ENCODE measurements at places on chromosomes 5 and 9.

DNA sequence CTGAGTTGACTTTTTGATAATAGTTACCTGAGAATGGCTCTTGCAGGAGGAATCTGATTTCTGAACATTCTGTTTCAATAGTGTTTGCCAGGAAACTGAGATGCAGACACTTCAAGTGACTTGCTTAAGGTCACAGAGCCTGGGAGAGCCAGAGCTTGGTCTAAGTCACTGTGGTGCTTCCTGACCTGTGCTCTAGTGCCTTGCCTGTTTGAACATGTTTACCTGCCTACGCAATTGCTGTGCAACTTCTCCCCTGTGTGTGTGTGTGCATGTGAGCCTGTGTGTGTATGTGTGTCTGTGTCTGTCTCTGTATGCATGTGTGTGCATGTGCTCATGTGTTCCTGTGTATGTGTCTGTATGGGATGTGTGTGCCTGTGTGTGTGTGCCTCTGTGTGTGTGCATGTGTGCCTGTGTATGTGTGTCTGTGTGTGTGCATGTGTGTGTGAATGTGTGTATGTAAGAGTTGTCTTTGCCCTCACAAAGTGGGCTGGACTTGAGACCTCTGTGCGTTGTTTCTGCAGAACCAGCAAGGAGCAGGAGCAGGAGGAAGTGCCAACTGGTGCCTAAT, 185.8 kb downstream of the GADD45G start:
- DNase-seq: no peak

DNA sequence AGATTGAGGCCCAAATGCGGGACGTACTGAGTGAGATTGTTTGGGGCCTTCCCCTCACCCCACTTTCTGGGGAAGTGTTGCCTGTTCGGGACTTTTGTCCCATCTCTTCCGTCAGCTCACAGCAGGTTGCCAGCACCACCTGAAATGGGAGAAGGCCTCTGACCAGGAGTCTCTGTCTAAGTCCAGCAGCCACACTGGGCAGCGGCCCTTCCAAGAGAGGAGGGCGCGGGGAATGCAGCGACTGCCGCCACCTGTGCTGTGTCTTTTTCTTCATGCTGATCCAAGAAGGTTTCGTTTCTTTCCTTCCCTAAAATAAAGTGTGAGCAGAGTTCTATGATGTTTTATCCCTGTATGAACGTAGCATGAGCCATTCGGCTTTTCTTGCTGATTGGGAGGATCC, 134.2 kb upstream of the LMX1B start:
- DNase-seq: no peak

DNA sequence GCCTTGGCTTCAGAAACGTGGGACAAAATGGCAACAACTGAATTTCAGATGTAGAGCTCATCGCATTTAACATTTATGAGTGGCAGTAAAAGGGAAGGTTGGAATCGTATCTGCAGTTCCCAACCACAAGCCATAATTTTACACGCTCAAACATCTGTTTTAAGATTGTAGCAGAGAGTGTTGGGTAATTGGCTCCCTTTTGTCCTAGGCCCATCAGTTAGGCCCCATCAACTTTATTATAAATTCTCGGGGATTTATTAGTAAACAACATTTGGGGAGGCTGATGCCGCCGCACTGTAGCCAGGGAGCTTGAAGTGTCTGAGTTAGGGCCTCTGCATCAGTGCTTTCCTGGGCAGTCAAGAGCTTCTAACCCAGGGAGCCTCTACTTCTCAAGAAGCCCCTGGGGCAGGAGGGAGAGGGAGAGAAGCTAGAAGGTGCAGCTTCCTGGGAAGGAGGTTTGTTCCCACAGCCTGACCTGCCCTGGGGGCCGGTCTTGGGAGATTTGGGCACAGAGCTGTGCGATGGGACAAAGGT, 66.2 kb downstream of the HSPA4 start:
- no peak for DNase-seq

GRCh38 chr5:52989781-52990527, 802 bp downstream of the ITGA2 start:
- DNase-seq: peak; percentile 19

- no peak for DNase-seq
Measured at GRCh38 chr5:143340891-143341685, 62.4 kb downstream of the NR3C1 start.

DNA sequence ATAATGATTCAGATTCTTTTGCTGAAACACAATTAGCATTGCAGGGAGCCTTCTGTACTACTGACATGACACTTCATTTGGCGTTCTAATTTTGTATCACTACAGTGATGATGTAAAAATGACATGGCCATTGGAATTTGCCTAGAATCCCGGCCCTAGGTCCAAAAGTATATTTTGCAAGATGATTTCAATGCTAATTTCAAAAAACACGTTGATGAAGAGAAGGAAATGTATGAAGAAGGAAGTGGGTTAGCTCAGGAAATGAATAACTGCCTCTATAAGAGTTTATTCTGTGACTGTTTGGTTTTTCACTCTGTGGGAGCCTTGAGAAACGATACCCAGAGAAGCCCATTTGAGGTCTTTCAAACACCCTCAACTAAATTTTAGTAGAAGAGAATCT, 59.3 kb downstream of the OSTF1 start:
- no peak for DNase-seq

- no peak for DNase-seq
Measured at GRCh38 chr5:169151051-169151805, 149.7 kb downstream of the SLIT3 start.

DNA sequence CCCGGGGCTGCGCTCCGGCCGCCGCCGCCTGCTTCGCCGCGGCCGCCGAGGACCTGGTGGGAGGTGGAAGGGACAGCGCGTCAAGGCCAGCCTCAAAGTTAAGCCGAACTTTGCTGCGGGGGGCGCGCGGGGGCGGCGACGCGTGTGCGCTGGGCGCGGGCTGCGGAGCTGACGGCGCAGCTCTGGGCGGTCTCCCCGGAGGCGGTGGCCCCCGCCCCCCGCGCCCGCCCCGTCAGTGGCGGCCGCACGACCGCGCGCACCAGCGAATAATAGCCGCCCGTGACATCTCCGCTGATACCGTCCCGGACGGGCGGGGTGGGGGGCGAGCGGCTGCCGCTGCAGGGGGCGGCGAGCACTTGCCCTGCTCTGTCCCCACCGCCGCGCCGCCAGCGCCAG, 579 bp upstream of the FAM78A start:
- DNase-seq: peak; percentile 53

- no peak for DNase-seq
Measured at GRCh38 chr9:137477778-137478612, 18.9 kb upstream of the NSMF start.

DNA sequence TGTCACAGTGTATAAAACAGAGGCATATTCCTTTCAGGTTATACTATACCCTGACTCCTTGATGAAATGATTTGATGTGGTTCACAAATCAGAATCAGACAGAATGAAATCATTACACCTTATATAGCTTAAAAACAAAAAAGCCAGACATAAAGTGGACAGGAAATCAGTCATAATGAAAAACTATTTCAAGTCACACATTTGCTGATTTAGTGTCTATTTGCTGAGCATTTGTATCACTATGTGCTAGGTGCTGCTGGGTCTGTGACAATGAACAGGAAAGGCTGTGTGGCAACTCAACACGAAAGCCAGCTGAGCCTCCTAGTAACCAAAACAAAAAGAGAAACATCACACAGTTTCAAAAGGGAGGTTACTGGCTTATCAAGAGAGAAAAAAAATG, 194.0 kb downstream of the EFNA5 start:
- DNase-seq: peak; percentile 76

- DNase-seq: no peak
Measured at GRCh38 chr9:129550199-129550839, 70.6 kb downstream of the C9orf50 start.

DNA sequence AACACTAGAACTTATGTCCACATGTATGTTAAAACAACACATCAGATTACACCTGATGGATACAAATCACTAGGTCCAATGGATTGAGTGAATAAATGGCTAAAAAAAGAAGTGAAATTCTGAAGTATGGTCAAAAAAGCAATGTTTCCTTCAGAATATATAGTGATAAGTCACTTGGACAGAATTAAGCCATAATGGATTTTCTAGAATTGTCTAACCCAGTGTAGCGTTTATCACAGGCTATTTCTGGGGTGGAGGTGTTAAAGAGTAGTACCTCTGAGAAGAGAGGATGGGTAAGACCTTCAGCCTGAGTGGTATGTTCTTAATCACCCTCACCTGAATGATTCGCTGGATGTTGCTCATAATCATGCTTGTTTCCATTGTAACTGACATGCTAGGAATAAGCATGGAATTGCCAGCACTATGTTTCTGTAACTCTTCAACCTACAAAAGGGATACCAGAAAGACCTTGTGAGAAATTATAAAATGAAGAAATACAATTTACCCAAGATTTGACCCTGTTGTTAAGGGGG, 33.2 kb downstream of the SLC31A2 start:
- DNase-seq: no peak

GRCh38 chr5:180294411-180294810, 2.5 kb upstream of the MAPK9 start:
- DNase-seq: no peak

DNA sequence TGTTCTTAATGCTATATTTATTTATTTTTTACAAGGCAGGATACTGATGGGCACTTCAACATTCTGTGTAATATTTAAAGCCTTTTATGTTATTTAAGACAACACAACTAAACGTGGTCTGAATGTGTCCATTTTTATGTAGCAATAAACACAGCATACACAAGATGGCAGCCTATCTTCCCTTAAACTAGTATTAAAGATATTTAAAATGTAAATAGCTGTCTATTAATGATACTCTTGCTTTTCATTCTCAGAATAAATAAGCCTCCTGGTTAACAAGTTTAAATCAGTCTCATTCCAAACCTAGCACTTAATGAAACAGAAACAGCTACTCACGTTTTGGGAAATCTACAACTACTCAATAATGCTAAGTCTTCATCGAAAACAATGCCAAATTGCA, 315.7 kb downstream of the MCTP1 start:
- no peak for DNase-seq

DNA sequence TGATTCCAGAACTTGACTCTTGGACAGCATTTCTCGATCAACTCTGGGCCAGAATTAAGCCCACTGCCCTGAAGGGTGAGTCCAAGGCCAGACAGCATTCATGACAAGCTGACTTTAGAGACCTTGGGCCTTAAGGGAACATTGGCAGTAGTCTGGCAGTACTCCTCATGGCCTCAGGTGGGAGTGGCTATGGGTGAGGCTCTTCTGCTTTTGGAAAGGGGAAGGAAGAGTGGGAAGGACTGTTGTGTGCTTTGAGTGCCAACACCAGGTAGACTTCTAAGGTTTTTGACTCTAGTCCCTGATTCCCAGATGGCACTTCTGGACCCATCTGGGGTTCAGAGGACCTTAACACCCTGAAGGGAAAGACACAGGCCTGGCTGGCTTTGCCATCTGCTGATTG, 530.4 kb downstream of the ACTL7B start:
- DNase-seq: no peak

DNA sequence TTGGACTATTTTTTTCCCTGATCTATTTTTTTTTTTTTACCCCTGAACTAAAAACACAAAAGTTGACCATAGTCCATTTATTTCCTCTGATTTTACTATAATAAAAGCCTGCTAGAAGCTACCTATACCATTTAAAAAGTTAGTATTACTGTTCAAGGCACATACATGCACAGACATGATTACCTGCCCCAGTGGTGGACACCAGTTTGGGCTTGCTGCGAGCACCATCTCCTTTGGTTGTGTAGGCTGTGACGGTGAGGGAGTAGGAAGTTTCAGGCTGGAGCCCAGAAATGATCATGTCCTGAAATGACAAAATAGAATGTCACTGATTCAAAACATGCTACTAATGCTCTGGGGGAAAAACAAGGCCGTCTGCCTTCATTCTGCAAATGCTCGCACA, 693.1 kb upstream of the DMAC1 start:
- DNase-seq: no peak

- no peak for DNase-seq
Measured at GRCh38 chr5:78430866-78431265, 70.4 kb downstream of the SCAMP1 start.

DNA sequence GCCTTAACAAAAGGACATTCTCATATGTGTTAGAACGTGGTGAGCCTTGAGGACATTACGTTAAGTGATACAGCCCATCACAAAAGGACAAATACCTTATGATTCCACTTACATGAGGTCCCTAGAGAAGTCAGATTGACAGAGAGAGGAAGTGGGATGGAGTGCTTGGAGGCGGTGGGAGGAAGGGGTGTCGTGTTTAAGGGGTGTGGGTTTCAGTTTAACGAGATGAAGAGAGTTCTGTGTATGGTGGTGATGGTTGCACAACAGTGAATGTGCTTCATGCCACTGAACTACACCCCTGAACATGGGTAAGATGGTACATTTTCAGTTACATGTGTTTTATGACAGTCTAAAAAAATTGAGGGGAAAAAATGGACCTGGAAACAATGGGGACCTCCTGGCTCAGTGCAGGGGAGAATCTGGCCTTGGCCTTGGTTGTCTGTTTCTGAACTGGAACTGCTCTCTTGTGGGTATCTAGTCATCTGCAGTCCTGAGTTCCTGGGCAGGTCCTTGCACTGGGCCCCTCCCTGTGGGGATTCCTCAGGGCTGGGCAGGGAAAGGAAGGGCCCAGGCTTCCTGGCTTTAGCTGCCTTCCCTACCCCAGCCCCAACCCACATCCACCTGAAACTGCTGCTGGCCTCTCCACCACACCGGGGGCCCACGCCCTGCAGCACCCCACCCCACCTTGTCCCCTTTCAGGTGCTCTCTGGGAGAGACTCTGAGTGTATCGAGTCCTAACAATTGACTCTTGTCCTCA, 17.8 kb downstream of the LRRC8A start:
- DNase-seq: no peak
